CD4-positive, CD25-positive, alpha-beta regulatory T cell (primary cell): ENCODE measurements at places on chromosomes 4 and X. TPM values are rescaled to one million over a fixed set of nuclear protein-coding genes. Genes with fewer than 3 reads are reported as not detected.

DNA sequence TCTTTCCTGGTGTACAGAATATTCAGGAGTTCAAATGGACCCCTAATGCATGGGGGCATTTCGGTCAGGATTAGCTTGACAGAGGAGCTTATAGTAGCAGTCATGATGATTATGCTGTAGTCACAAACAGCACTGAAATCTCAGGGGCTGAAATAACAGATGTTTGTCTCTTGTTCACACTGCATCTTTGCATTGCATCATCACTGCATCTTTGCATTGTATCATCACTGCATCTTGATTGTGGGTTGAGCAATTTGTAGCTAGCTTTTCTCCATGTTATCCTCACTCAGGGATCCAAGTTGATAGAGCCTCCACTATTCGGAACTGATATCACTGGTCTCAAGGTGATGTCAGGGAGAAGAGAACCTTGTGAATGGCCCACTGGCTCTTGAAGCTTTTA is 160.9 kb downstream of the GATB start:
- no peak for DNase-seq

DNA sequence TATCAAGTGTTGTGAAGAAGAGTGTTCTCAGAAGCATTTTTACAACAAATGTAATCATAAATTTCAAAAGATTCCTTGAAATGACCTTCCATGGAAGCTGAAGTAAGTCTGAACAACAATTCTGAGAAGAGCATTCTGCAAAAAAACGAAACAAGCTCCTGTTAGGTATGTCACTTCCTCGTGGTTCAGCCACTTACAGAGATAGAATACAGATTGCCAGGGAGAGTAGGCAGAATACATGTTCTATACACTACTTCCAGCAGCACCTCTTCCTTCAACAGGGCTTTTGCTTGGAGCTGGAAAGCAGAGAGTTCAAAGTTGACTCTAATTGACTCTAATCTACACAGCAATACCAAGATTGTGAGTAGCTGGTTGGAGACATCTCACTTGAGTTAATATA is 274.5 kb downstream of the ADGRA3 start:
- DNase-seq: no peak

DNA sequence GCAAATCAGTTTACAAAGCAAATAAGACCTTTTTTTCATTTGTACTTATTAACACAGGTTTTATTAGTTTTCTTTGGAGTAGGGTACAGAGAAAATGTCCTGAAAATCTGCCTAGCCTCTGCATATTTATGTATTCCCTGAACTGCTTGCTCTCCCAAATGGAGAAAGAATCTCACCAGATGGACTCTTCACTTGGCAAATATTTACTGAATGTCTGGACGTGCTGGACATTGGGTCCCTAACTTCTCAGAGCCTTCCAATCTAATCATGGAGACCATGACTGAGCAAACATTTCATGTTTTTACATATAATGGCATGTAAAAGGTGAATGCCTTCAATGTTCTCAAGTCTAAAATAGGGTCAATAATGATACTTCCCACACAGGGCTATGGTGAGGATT is 126.0 kb downstream of the CHRDL1 start:
- no peak for DNase-seq

DNA sequence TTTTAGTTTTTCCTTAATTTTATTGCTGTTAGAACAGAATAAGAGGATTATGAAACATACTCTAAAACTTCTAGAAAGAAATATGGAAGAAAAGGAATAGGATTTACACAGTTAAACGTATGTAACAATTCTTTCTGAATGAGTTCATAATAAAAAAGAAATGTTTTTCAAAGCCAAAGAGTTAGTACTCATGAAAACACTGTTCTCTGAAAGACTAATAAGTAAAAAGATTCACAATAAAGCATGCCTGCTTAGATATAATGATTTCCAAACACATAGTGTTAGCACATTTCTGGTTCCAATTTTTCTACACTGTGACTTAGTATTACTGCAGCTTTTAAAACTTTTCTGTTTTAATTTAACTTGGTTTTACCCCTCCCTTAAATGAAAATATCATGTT is 49.8 kb upstream of the PRSS48 start:
- DNase-seq: no peak

The SMIM31 gene
- not detected for total RNA-seq

GRCh38 chr4:58064653-58065052 is 954.5 kb upstream of the IGFBP7 start:
- no peak for DNase-seq

DNA sequence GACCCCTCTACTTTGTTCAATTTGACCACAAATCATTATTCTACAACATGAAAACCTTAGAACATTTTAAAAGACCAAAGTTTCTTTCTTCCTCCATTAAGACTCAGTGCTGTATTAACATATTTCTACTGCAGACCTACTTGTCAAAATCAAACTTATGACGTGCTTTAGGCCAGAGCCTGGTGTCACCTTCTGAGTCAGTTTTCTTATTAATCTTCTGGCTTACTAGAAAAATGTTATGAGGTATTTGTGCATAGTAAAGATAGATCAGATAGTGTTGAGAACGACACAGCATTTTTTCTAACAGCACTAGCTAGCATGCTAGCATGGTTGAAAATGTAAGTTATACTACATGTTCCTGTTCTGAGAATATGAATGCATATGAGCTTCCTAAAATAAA is 333.6 kb upstream of the FAM241A start:
- DNase-seq: no peak

DNA sequence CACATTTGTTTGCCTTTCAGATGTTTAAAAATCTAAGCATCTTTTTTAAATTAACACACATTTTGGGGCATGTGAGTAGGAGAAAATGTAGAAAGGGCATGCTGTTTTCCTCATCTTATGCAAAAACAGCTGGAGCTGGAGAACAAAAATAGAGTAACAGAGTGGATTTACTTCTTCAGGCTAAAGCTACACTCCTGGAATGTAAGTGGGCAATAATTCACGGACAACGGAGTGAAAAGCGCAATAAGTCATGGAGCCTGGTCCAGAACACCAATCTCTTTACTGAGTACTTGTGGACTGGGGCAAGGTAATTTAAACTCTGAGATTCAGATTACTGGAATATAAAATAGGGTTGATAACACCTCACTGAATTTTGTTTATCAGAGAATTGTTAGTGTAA is 1018.8 kb upstream of the HS3ST1 start:
- DNase-seq: no peak

- no peak for DNase-seq
Measured at GRCh38 chr4:151719956-151720334, 40.9 kb downstream of the GATB start.

GRCh38 chrX:9285342-9285771 is 179.5 kb upstream of the TBL1X start:
- DNase-seq: peak; percentile 59

DNA sequence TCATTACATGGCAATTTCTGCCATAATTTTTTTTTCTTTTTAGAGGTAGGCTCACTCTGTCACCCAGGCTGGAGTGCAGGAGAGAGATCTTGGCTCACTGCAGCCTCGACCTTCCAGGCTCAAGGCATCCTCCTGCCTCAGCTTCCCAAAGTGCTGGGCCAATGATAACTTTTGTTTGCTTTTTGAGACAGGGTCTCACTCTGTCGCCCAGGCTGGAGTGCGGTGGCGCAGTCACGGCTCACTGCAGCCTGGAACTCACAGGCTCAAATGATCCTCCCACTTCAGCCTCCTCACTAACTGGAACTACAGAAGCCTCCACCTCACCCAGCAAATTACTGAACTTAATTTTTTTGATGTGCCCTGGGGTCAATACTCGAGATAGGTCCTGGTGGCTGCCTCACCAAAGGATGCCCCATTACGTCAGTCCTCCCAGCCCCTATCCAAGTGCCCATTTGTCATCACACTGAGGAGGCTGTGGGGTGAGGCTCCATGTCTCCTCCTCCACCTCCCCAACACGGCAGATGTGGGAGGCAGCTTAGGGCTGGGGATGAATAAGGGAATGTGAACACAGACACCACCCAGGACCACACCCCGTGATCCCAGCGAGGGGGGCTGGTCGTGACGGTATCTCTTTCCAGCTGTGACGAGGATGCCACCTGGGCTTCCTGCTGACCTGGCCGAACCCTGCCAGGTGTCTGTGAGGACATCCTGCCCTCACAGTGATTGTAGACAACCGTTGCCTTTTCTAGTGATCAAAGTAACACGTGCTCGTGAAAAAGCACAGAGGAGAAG is 12.4 kb upstream of the NKX1-1 start:
- DNase-seq: no peak

- no peak for DNase-seq
Measured at GRCh38 chrX:93419642-93420041, 253.7 kb downstream of the NAP1L3 start.

GRCh38 chr4:74117024-74117534 is 18.1 kb upstream of the CXCL2 start:
- no peak for DNase-seq

- DNase-seq: peak; percentile 84
Measured at GRCh38 chrX:9355739-9356138, 109.1 kb upstream of the TBL1X start.

The CXCL11 gene
- total RNA-seq: not detected

The NUP54 gene
- total RNA-seq: 74.8 TPM

GRCh38 chr4:22434895-22435294 is 81.0 kb downstream of the ADGRA3 start:
- DNase-seq: no peak

- DNase-seq: no peak
Measured at GRCh38 chr4:87442889-87443288, 20.5 kb downstream of the NUDT9 start.

- DNase-seq: no peak
Measured at GRCh38 chr4:30721185-30722091, 1.3 kb downstream of the PCDH7 start.

The SMARCA1 gene
- total RNA-seq: 0.25 TPM

GRCh38 chr4:117641519-117641918 is 392.8 kb upstream of the NDST3 start:
- no peak for DNase-seq

The ERAS gene
- total RNA-seq: not detected

The ARHGEF38 gene
- total RNA-seq: not detected

GRCh38 chr4:92111493-92111892 is 192.3 kb upstream of the GRID2 start:
- DNase-seq: no peak

- no peak for DNase-seq
Measured at GRCh38 chr4:79882806-79883205, 190.2 kb downstream of the ANTXR2 start.

The PNCK gene
- total RNA-seq: 0.54 TPM

GRCh38 chr4:67861513-67861912 is 22.3 kb downstream of the TMPRSS11D start:
- DNase-seq: no peak

DNA sequence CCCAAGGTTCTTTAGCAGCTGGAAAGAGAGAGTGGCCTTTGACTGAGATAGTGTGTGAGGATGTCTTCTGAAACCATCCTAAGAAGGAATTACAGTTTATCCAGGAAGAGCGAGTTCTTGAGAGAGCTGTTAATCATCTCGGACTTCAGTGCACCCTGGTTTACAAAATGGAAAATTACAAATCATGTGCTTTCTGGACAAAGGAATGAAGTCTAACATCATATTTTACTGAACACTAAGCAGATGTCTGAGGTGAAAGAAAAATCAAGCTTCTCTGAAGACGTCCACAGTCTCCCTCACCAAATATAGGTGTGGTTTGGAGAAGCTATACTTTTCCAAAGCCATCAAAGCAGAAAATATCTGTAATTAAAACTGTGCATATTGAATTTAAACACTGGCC is 30.8 kb upstream of the CYP2U1 start:
- DNase-seq: no peak

- no peak for DNase-seq
Measured at GRCh38 chr4:57154191-57154590, 44.0 kb upstream of the IGFBP7 start.

GRCh38 chr4:37970702-37971101 is 10.5 kb downstream of the PTTG2 start:
- peak; percentile 48 for DNase-seq

- no peak for DNase-seq
Measured at GRCh38 chrX:126065901-126066660, 100.0 kb downstream of the DCAF12L2 start.

DNA sequence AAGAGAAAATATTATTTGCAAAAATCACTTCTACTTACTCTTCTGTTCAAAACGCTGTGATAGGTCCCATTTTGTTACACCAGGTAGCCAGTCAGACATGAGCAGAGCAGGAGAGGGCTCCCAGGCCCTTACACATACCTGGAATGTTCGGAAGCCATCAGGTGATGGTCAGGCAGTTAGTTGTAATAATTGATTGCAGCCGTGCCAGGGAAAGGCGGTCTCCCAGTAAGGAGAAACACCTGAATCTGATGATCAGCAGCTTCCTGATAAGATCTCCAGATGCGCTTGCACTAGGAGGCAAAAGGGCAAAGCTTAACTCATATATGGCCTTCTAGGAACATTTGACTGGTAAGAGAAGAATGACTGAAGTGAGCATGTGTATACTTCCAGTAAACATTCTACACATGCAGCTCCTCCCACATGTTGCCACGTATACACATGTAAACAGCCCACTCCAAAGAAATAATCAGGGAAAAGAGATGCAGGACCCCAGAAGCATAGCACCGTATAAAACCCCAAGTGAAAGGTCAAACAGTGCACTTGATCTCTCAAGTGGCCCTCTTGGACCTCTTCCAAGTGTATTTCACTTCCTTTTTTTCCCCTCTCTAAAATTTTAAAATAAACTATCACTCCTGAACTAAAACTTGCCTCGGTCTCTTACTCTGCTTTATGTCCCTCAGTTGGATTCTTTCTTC is 1338.0 kb downstream of the FSTL5 start:
- no peak for DNase-seq

- no peak for DNase-seq
Measured at GRCh38 chrX:70208479-70208878, 26.0 kb upstream of the AWAT1 start.

DNA sequence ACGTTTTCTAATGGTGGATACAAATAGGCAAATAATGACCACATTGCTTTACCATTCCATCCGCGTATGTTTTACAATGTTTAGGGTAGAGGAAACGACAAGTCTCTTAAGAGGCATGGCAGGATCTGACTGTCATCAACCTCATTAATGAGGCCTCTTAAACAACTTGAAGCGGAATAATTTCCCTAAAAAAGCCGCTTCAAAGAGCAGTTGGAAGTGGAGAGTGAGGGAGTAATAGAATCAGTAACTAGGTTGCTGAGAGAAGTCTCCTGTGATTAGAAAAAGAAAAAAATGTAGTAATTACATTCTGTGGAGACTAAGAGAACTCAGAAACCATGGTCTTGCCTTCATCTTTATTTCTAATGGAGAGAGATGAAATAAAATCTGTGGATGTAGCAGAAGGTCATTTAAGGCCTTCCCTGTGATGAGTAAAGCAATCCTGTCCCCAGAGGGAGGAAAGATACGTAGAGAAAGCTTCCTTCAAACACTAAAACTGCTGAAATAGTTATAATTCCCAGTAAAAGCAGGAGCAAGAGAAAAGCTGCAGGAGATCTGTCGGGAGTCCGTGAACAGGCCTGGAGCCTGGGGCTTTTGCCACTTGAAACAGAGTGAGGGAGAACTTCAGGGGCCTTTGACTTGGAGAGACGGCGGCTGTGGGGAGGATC is 11.1 kb upstream of the SEPSECS start:
- no peak for DNase-seq

GRCh38 chr4:123446865-123447474 is 50.4 kb downstream of the SPRY1 start:
- DNase-seq: no peak

GRCh38 chr4:7055990-7056325 is 11.9 kb downstream of the GRPEL1 start:
- DNase-seq: no peak

- no peak for DNase-seq
Measured at GRCh38 chr4:2652415-2653160, 103.5 kb downstream of the TNIP2 start.

GRCh38 chrX:83416273-83416672 is 91.8 kb upstream of the POU3F4 start:
- no peak for DNase-seq

The PCDH18 gene
- total RNA-seq: 0.25 TPM

GRCh38 chrX:72247206-72247942 is 8.5 kb upstream of the ERCC6L start:
- DNase-seq: no peak
